ENCODE measurements at places on chromosomes 13 and 19. TPM values are rescaled to one million over a fixed set of nuclear protein-coding genes. Genes with fewer than 3 reads are reported as not detected.

GGN gene
- total RNA-seq: 0.34 TPM

- no peak for DNase-seq
Measured at GRCh38 chr13:93549326-93550005, 322.9 kb downstream of the GPC6 start.

SSC5D gene
- 0.19 TPM for total RNA-seq

DNA sequence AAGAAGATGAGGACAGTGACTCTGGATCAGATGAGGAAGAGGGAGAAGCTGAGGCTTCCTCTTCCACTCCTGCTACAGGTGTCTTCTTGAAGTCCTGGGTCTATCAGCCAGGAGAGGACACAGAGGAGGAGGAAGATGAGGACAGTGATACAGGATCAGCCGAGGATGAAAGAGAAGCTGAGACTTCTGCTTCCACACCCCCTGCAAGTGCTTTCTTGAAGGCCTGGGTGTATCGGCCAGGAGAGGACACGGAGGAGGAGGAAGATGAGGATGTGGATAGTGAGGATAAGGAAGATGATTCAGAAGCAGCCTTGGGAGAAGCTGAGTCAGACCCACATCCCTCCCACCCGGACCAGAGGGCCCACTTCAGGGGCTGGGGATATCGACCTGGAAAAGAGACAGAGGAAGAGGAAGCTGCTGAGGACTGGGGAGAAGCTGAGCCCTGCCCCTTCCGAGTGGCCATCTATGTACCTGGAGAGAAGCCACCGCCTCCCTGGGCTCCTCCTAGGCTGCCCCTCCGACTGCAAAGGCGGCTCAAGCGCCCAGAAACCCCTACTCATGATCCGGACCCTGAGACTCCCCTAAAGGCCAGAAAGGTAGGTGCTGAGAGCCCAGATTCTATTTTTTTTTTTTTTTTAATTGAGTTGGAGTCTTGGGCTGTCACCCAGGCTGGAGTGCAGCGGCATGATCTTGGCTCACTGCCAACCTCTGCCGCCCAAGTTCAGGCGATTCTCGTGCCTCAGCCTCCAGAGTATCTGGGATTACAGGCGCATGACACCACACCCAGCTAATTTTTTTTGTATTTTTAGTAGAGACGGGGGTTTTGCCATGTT is 2.3 kb downstream of the PPP1R15A start:
- peak; percentile 70 for DNase-seq

- no peak for DNase-seq
Measured at GRCh38 chr19:1087813-1088415, 7.3 kb downstream of the POLR2E start.

GRCh38 chr13:26228096-26228495 is 6.0 kb upstream of the RNF6 start:
- DNase-seq: no peak

DNA sequence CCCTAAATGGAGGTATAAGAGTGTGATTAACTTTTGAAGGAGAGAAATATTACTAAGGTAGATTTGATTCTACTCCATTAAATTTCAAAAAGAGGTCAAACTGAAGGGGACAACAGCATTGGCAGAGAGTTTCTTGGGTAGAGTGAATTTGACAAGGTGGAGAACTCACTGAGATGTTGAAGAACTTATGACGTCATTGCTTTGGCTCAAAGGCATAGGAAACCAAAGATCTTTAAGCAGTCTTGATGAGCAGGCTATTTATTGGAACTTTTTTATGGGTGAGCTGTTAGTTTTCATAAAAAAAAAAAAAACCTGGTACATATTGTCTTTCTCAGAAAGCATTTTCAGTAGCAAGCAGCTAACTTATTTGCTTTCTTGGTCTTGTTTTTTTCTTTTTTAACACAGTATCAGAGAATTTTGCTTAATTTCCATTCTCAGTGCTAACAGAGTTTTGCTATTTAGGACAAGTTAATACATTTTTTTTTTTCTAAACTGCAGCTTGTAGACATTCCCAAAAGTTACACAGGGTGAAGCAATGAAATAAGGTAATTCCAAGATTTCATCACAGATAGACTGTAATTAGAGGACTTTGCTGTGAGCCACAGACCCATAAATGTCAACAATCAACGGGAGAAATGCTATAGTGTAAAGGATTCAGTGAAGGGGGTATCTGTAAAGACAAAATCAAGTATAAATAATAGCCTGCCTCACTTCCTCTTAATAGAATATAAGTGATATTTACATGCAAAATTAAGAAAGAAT is 412.2 kb upstream of the KLHL1 start:
- DNase-seq: no peak

DNA sequence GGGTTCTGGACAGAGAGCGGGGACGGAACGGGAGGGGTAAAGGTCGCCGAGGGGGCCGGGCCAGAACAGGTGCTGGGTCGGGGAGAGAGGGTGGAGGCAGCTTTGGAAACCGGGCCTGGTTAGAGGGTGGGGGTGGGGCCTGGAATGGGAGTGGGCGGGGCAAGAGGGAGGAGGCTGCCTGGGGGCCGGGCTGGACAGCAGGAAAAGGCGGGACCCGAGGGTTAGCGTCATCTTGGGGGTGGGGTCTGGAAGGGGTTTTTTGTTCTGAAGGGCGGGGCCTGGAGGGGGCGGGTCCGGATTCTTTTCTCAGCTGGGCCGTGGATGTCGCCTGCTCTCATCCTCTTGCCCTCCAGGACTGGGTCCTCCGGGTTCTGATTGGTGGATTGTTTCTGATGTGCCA is 4.3 kb upstream of the ZNF813 start:
- DNase-seq: peak; percentile 34
